ENCODE measurements at places on chromosomes 4 and X. TPM values are rescaled to one million over a fixed set of nuclear protein-coding genes. Genes with fewer than 3 reads are reported as not detected.

Gene ETDA
- polyA plus RNA-seq = not detected

GRCh38 chr4:38611676-38612075 lies 52.3 kb upstream of the KLF3 start:
- DNase-seq = no peak

DNA sequence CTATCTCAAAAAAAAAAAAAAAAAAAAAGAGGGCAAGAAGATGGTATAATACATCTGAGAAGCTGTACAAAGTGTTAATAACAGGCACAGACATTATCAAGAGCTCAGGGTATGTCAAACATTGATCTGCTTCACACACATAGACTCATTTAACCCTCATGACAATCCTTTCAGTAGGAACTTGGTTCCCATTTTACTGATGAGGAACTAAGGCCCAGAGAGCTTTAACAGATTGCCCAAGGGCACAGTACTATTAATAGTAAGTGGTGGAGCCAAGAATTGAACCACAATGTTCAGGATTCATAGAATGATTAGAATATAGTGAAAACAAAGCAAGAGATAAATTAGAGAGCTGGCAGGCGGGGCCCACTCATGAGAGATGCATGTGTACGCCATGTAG lies 154.4 kb downstream of the EFHC2 start:
- DNase-seq = no peak

Gene DLG3
- 17.7 TPM for polyA plus RNA-seq

Gene NKX1-1
- not detected for polyA plus RNA-seq

- DNase-seq = no peak
These were observed 136.2 kb downstream of the PALLD start for GRCh38 chr4:168633064-168633463.

DNA sequence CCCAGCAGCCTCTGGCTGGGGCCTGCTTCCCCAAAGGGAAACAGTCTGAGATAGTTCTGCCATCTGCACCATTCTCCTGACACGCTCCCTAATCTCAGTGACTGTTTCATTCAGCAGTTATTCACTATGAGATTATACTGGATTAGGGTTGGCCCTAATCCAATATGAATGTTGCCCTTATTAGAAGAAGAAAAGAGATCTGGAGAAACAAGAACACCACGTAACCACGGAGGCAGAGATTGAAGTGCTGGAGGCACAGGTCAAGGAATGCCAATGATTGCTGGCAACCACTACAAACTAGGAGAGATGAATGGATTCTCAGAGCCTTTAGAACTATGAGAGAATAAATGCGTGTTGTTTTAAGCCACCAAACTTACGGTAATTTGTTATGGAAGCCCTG lies 7.4 kb downstream of the ACOX3 start:
- DNase-seq = no peak

- no peak for DNase-seq
These were observed 474.8 kb downstream of the PDGFC start for GRCh38 chr4:156496797-156497196.

Gene CXCL8
- polyA plus RNA-seq = 6.9 TPM

DNA sequence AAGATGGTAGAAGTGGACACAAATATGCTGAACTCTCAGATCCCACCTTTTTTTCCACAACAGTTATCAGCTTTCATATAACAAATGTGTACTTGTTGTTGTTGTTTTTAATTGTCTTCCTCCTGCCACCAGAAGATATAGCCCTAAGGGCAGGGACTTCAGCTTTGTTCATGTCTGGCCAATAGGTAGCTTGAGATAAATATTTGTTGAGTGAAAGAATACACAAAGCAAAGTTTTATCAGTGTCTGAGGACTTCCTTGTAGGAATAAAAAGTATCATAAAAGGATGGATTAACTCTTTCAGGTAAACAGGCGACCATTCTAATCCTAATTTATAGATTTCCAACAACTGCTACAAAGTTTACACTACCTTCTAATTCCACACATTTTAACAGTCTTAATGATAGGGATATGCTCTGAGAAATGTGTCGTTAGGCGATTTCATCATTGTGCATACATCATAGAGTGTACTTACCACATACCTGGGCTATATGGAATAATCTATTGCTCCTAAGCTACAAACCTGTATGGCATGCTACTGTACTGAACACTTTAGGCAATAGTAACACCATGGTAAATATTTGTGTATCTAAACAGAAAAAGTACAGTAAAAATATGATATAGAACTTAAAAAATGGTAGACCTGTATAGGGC lies 186.1 kb downstream of the ATOH1 start:
- DNase-seq = no peak

Gene IL2
- polyA plus RNA-seq = not detected

DNA sequence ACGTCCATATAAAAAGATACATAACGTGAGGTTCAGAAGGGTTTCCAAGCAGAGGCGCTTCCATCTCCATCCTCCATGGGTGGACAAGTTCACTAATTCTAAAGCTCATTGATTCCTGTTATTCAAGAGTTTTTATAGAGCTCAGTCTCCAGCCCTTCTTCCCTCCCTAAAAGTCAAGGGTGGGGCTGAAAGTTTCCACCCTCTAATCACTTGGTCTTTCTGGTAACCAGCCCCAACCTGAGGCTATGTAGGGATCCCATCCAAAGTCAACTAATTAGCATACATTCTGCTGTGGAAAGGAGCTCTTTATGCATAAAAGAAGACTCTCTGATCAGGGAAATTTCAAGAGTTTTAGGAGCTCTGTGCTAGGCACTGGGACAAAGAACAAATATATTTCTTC lies 46.9 kb upstream of the VEGFC start:
- no peak for DNase-seq

DNA sequence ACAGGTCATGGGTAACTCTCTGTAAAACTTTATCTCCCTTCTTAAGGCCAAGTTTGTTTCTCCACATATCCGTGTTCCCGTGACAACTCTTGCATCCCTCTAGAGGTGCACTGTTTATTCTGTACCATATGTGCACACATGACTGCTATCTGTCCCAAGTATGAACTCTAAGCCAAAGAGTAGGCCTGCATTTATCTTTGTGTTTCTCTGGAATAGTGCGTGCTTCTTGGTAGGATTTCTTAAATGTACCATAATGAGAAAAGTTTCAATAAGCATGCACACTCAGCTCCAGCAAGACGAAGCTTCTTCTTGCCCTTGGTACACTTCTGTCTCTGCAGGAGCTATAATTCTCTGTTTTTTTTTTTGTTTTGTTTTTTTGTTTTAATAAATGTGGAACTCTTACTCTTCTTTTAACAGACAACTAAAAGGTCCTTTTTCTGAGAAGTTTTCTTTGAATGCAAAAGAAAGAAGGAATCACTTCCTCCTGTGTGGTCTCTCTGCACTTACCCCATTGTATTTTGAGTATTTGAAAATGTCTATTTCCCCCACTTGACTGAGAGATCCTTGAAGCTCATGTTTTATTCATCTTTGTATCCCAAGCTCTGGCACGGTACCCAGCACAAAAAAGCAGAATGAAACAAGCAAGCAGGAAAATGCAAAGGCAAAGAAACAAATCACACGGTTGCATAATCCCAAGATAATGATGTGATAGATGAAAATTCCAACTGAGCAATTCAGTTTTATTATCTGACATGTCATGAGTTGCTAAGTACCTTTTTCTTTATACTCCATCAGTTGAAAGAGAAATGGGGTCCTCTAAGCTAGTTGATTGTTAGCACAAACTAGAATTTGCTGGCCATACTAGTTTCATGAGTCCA lies 521.9 kb upstream of the BOD1L1 start:
- DNase-seq = no peak

Gene SMARCA5
- 13.3 TPM for polyA plus RNA-seq

GRCh38 chrX:42269186-42269585 lies 345.8 kb upstream of the CASK start:
- no peak for DNase-seq

DNA sequence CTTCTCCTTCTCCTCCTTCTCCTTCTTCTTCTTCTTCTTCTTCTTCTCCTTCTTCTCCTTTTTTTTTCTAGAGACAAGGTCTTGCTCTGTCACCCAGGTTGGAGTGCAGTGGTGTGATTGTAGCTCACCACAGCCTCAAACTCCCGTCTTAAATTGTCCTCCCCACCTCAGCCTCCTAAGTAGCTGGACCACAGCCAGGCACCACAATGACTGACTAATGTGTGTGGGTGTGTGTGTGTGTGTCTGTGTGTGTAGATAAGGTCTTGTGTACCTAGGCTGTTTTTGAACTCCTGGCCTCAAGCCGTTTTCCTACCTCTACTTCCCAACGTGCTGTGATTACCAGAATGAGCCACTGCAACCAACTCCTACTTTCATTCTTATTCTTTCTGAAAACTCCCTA lies 390.9 kb downstream of the ADAM29 start:
- DNase-seq = no peak

Gene PNMA5
- not detected for polyA plus RNA-seq

DNA sequence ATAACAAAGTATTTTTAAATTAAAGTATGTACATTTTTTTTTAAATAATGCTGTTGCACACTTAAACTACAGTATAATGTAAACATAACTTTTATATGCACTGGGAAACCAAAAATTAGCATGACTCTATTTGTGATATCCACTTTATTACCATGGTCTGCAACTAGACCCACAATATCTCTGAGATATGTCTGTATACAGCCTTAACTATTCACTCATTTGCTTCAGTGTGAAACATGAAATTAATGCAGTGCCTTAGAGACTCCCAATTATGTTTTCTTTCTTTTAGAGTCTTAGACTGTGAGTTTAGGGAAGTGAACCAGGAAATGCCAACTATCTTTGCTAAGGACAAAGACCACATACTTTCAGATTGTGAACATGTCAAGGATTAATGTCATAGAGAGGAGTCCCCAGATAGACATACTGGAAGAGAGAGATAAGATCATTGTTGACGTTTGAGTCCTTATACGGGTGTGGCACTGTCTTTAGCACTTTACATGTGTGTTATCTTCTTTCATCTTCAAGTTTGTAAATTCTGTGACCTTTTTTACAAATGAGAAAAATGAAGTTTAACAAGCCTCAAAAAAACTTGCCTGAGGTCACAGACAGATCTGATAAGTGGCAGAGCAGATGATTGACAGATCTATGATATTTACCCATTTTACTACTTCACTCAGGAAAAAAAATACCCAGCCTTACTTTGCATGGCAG lies 23.2 kb downstream of the CXorf58 start:
- DNase-seq = no peak

DNA sequence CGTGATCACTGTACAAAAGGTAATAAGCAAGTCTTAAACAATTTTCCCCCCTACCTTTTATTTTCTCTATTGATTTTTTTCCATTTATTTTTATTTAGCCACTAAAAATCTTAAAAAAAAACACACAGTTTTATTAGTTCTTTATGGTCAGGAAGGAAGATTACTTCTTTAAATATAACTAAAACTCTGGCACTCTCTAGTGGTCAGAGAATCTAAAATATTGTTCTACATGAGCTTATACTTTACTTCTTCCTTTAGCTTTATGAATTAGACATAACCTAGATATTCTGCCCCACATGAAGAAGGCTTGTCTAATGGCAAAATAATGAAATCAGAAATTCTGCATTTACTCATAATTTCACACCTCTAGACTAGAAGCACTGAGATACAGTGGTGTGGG lies 135.2 kb downstream of the PDE5A start:
- no peak for DNase-seq

- no peak for DNase-seq
These were observed 203.4 kb downstream of the MAML3 start for GRCh38 chr4:139950568-139950967.

GRCh38 chrX:136256026-136256425 lies 4.8 kb upstream of the MAP7D3 start:
- no peak for DNase-seq

DNA sequence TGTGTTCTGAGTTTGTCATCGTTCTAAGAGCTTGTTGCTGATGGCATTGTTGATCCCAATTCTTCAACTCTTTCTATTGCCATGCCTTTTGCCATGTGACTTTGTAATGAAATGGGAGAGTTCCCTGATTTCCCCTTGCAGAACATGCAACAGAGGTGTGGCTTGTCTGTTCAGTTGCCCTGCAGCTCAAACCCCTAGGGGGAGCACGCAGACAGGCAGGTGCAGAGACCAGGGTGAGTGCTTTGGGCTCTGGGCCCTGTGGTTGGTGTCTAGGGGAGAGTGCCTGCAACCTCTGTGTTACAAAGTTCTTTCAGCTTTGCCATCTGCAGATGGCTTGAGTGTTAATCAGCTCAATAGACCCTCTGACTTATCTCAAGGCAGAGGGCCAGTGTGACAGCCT lies 332.7 kb downstream of the MID1IP1 start:
- DNase-seq = peak; percentile 30

Gene FRMPD4
- polyA plus RNA-seq = not detected

DNA sequence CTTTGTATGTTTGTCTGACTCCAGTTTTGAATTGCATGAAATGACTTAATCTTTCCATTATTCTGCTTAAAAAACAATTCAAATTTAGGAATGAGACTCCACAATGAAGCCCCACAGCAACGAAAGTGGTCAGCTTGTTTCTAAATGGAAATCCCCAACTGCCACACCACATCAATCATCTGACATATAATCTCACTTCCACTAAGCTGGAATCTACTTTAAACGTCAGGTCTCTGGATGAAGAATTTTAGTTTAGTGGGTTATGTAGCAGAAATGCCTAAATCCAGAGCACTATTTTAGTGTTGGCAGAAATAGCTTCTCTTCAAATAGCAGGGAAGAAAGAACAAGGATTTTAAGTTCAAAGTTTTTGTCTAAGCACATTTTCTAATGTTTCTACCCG lies 1.7 kb upstream of the BMP2K start:
- peak; percentile 20 for DNase-seq

GRCh38 chr4:84952004-84952403 lies 14.5 kb downstream of the WDFY3 start:
- DNase-seq = no peak

Gene FRMD7
- not detected for polyA plus RNA-seq

DNA sequence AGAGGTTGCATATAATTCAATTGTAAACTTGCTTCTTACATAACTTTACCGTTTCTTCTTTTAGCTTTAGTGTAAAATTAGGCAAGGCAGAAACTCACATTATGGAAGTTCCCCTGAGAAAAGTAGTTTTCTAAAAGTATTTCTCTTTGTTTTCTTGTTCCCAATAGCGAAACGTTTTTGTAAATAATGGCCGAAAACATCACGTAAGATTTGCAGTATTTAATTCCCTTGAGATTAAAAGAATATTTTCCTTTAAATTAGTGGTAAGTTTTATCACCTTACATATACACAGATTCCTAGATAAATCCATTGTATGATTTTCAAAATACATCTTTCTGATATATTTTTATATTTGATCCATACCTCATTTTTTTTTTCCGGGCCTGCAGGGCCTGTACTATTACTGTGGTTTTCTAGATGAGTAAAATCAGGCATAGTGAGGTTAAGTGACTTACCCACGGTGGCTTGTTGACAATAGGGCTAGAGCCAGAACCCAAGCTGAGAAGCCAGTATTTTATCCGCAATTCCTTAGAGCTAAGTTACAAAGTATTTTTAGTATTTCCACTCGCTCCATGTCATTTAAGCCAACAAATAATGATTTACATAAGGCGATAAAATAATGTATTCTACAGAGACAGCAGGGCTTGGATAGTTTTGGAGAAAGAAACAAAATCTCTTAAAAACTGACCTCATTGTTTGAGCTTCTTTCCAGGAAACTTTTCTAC lies 82.2 kb upstream of the VEGFC start:
- DNase-seq = no peak

Gene PHEX
- polyA plus RNA-seq = 0.05 TPM

GRCh38 chrX:916230-916599 lies 285.6 kb downstream of the SHOX start:
- no peak for DNase-seq

All from stomach (tissue), 19 donors.